ENCODE measurements at places on chromosomes 11 and 22.

DNA sequence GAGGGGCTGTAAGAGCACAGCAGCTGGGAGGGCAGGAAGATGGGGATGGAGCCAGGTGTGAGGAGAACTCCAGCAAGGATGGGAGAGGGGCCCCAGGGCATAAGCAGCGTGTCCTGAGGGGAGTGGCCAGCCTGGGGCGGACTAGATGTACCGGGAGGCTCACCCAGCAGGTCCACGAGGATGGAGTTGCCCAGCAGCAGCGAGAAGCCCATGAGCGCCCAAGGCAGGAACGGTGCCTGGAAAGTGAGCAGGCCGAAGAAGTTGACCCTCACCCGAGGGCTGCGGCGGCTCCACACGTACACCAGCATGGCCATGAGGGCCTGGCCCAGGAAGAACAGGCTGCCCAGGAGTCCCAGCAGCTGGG lies 1.3 kb downstream of the DERL3 start:
- DNase-seq, result no peak

- DNase-seq, result no peak
These were observed 988 bp downstream of the BANF1 start for GRCh38 chr11:66003291-66003690.

DNA sequence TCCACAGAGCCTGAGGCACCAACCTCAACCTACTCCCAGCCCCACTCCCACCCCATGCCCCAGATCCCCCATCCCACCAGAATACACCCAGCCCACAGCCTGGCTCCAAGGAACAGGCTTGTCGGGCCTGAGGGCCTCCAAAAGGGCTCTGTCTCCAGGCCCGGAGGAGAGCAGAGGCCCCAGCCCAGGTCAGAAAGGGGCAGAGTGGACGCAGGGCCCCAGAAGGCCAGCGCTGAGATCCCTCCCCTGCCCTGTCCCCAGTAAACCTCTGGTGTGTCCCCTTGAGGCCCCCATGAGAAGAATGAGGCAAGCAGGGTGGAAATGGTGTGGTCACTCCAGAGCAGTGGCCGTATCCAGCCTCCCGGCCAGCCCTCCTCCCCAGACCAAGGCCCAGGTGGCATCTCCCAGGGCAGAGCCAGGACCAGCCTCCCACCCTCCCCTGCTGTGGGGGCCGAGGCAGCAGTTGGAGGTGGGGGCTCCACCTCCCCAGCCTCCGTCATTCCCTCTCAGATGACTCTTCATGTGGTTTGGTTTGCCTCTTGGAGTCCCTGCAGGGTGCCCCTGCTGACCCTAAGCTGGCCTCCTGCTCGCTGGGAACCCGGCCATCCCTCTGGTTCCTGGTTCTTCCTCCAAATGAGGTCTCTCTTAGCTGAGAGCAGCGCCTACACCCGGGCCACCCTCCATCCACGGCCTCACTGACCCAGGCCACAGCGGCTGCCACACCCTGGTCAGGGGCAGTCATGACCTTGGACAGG lies 195.0 kb downstream of the IGLL1 start:
- DNase-seq, result peak; percentile 52

DNA sequence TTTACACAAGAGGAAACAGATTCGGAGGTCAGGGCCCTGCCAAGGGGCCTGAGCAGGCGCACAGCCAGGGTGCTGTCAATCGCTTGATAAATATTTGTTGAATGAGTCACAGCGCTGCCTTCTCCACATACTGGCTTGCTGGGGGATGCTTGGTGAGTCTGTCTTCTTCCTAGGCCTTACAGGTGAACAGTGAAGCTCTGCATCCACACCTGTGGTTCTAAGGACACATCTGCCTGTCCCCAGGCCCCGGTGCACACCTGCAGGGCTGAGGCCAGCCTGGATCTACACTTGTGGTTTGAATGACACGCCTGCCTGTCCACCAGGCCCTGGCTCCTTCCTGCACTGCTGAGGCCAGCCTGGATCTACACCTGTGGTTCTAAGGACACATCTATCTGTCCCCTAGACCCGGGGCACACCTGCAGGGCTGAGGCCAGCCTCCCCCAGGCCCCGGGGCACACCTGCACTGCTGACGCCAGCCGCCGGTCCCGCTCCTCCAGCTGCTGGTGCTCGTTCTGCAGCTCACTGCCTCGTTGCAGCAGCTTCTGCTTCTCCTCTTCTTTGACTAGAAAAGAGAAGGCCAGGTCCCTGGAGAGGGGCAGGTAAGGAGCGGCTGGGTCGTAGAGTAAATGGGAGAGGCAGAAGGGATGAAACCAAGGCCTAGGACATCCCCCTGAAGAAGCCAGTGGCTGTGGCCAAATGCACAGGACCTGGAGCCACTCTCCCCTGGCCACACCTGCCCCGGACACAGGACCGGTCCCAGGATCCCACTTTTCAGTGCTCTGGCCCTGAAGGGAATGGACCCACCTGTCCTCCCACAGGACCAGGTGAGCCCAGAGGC lies 124.6 kb downstream of the PHF21B start:
- DNase-seq, result no peak

DNA sequence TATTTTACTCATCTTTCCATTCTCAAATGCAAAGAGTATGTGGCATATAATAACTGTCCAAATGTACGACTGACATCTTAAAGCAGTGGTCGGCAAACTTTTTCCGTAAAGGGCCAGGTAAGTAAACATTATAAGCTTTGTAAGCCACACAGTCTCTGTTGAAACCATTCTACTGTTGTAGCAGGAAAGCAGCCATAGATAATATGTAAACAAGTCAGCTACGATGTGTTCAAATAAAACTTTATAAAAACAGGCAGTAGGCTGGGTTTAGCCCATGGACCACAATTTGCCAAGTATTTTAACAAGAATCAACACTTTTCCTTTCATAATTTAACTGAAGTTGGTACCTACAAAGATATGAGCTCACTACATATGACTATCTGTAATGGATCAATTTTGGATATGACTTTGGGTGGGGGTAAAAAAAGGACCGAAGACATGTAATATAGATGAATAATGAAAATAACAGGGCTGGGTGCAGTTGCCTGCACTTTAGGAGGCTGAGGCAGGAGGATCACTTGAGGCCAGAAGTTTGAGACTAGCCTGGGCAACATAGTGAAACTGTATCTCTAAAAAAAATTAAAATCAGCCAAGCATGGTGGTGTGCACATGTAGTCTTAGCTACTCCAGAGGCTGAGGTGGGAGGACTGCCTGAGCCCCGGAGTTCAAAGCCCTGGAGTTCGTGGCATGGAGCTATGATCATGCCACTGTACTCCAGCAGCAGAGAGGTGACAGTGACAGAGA lies 5.7 kb downstream of the RDX start:
- DNase-seq, result no peak

DNA sequence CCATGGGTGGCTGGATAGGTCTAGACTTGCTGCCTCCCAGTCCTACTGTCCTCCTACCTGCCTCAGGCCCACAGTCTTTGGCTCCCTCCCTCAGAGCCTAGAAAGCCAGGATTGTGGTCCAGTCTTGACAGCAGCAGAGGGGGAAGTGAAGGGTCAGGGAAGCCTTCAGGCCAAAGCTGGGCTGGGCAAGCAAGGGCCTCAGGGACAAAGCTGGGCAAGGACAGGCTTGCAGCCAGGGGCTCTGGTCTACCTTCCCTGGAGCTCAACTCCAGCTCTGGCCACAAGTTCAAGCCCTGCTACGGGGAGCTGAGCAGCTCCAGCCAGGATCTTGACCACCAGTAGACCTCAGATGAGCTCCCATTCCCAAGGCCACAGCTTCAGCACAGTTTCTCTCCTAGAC lies 14.9 kb downstream of the LMO1 start:
- no peak for DNase-seq

DNA sequence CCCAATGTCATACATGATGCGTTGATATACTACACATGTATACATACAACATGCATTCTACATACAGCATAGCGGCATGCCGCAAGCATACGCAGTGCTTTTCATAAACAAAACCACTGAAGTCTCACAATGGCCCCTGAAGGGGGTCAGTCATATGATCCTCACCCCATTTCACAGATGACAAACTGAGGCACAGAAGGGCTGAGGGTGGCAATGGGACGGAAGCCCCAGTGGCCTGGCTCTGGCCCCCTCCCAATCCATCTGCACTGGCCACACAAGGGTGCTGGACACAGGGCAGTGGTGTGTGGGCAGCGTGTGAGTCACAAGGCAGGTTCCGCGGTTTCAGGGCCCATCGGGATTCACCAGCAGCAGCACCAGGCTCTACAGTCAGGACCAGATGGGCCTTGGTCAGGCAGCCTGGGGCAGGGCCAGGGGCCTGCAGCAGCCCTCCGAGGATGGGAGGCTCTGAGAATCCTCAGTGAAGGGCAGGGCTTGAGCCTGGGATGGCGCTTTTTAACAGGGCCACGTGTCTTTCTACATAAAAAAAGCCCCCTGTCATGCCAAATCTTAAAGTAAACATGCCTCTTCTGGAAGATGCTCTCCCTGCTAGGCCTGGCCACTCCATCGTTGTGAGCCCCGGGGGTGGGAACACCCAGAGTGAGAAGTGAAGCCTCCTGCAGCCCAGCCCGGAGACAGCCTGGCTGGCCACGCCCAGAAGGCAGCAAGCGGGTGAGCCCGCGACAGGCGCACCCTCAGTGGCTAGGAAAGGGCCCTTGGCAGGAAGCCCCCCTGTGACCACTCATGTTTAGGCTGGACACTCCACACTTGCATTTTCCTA lies 206.5 kb downstream of the CTTN start:
- no peak for DNase-seq

- no peak for DNase-seq
These were observed 24.6 kb downstream of the MYBPC3 start for GRCh38 chr11:47327949-47328348.

DNA sequence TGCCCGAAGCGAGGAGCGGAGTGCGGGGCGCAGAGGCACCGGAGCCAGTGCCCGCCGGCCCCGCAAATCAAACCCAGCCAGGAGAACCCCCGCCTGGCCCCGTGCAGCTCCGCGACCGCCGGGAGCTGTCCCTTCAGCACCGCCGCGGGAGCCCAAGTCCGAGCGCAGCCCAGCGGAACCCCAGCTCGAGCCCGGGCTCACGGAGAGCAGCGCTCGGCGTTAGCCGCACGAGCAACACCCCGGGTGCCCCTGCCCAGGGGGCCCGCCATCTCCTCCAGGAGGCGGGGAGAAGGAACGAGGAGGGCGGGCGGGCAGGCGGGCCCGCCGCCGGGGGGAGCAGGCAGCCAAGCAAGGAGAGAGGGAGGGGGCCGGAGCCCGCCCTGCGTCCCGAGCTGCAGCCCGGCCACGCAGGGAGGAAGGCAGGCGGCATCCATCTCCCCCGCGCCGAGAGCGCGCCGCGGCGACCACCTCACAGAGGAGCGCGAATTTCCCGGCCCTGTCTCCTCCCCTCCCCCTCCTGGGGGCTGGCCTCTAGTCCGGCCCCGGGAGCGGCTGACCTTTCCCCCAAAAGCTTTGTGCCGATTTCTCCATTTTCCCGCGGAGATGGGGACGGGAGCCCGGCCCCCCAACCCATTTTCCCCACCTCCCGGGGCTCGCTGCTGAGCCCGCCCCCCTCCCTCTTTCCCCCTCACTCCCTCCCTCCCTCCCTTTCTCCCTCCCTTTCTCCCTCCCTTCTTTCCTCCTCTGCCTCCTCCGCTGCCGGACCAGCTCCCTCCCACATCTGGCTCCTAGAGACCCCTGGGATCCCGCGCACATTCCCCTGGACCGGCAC lies 621 bp downstream of the KCNC1 start:
- peak; percentile 26 for DNase-seq

- no peak for DNase-seq
These were observed 49.3 kb upstream of the LINC01488 start for GRCh38 chr11:69431893-69432738.

- DNase-seq, result no peak
These were observed 8.1 kb upstream of the GDPD4 start for GRCh38 chr11:77309401-77310085.

DNA sequence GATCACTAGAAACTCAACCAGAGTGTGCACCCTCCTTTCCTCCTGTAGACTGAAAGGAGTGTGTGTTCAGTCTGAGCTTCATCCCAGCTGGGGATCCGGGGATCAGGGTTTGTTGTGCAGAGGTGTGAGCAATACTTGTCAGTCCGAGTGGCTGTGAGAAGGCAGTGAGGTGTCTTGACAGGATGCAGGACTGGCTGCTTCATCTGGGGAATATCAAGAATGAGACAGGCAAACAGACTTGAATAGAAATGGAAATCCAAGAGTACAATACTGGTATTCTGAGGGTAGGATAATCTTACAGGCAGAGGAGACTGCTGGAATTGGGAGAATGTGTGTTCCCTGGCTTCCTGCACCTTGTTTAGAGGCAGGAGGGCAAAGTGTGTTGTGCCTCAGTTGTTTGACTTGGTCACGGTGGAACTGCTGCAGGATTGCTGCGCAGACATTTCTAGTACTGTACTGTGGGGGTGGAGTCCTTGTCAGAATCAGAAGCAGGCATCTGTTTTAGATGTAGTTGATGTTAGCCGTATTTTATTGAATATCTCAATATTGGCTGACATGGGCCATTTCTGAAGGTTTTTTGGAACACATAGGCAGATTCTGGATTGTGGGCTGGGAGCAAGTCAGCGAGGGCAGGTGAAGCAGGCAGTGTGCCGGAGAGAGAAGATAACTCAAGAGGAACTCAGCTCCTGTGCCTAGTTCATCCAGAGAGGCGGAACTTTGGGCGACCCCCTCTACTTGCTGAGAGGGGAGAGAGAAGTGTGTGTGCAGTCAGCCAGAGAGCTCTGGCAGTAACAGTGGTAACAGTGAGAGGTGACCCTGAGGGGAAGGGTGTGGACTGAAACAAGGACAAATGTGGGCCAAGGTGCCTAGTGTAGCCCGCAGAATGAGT lies 27.1 kb upstream of the GRK2 start:
- DNase-seq, result no peak

DNA sequence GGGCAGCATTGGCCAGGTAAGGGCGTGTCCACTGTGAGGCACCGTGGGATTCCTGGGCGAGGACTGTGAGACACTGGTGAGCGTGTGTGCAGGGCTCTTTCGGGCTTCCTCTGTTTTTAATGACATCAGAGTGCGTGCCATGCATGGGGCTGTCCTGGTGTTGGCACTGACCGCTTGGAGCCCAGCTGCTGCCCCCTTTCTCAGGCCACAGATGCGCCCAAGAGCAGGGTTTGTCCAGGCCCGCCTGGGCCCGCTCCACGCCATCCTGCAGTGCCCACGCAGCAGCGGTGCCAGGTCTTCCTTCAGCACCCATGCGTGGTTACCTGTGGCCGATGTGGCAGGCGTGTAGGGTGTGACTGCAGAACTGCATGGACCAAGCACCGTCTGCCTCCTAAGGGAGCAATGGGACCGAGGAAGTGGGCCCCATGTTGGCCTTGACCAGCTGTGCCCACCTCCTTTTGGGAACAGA lies 72.3 kb upstream of the SEPTIN5 start:
- DNase-seq, result no peak

DNA sequence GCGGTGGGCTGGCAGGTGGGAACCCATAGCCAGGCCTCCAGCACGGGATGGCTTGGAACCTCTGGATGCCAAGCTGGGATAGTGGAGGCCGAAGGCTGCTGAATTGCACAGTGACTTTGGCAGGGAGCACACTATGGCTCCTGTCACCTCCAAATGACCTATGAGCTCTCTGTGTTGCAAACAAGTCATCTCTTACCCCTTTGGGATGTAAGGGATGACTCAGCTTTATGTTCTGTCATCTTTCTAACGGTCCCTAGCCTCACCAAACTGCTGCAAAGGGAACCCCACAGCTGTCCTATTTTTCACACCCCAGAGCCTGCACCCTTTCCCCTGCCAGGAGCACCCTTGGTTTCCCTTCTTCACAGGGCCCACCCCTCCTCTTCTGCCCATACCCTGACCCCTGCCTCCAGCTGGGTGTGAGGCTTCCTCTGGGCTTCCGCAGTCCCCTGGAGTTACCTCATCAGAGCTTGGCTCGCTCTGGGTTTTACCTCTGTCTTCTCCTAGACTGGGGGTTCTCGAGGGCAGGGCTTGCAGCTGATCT lies 2.7 kb upstream of the SCUBE1 start:
- no peak for DNase-seq

Measured in smooth muscle cell of the brain vasculature (primary cell).